Lower lobe of right lung (tissue), 2 donors: ENCODE measurements at places on chromosomes 6 and 20. TPM values are rescaled to one million over a fixed set of nuclear protein-coding genes. Genes with fewer than 3 reads are reported as not detected.

DNA sequence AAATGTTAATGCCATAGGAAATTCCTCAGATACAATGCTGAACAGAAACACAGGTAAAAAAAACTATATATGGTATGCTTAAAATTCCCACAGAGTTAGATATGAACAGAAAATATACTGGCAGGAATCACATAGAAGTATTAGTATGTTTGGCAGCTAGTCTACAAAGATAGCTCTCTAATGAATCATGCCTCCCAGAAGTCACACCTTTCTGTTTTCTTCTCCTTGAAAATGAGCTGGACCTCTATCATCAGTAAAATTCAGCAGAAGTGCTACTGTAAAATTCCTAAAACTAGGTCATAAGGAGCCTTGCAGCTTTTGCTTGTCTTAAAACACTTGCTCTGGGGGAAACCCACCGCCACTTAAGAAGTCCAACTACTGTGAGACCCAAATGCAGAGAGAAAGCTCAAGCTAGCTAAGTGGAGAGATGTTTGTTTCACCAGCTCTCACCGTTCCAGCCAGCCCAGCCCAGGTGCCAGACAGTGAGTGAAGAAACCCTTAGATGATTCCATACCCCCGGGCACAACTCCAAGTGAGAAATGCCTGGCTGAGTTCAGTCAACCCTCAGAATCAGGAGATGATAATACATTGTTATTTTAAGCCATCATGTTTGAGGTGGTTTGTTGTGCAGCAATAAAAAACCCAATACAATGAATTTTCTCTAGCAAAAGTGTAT lies 43.0 kb downstream of the TSPYL4 start:
- H3K4me3 ChIP-seq: no peak overlapping the region
- no peak for DNase-seq
- no peaks in the 10 kb centered on the region for H3K36me3 ChIP-seq
- H3K4me1 ChIP-seq: no peaks in the 10 kb centered on the region
- H3K27ac ChIP-seq: no peak overlapping the region
- no peaks in the 10 kb centered on the region for H3K27me3 ChIP-seq

Gene HEY2
- 2.8 TPM for total RNA-seq

Gene GNL1
- 54.9 TPM for total RNA-seq

- H3K4me1 ChIP-seq: no peaks in the 10 kb centered on the region
- DNase-seq: no peak
- no peaks in the 10 kb centered on the region for H3K27me3 ChIP-seq
- no peak overlapping the region for H3K4me3 ChIP-seq
Measured at GRCh38 chr6:9710574-9710973, 704.3 kb downstream of the TFAP2A start.

DNA sequence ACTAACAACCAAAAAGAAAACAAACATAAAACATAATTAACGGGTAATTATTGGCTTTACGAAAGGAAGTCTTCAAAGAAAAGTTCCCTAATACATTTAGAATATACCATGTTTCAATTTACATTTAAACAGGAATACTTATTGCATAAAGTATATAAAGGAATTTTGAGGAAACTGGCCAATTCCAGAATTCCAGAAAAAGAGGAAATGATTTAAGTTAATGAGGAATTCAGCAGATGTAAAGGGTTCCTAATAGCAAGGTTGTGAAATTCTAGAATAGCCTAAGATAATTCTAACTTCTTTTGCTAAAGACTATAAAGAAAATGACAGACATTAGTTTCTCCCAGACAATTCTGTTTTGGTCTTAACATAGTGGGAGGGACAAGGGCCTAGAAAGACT lies 35.0 kb downstream of the DTNBP1 start:
- peaks cover 25% of the 10 kb centered on the region for H3K4me1 ChIP-seq
- no peaks in the 10 kb centered on the region for H3K27me3 ChIP-seq
- H3K4me3 ChIP-seq: no peak overlapping the region
- DNase-seq: no peak
- H3K36me3 ChIP-seq: peaks cover 8% of the 10 kb centered on the region

GRCh38 chr20:11145616-11146015 lies 471.8 kb upstream of the JAG1 start:
- DNase-seq: no peak

Gene OPRL1
- 2.6 TPM for total RNA-seq

GRCh38 chr20:20340443-20340842 lies 27.5 kb upstream of the INSM1 start:
- no peaks in the 10 kb centered on the region for H3K4me1 ChIP-seq
- H3K4me3 ChIP-seq: no peak overlapping the region
- no peaks in the 10 kb centered on the region for H3K27me3 ChIP-seq

DNA sequence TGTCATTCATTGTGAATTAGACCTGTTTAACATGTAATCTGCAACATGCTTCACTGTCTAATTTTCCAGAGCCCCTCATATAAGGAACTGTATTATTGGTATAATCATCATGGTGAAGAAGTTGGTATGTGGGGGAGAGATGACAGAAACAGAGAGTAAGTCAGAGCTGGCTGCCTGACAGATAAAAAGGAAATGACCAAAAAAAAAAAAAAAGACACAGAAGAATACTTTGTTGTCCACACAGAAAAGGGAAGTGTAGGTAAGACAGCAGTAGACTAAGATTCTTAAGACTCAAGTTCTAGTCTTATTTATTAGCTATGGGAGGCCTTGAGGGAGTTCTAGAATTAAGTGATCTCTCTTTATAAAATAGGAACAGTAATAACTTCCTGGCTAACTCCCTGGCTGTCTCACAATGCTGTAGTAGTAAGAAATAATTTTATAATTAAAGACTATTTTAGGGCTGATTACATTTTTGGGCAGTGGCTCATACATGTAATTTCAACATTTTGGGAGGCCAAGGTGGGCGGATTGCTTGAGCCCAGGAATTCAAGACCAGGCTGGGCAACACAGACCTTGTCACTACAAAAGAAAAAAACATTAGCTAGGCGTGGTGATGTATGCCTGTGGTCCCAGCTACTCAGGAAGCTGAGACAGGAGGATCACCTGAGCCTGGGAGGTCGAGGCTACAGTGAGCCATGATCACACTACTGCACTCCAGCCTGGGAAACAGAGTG lies 102.5 kb downstream of the PRL start:
- no peaks in the 10 kb centered on the region for H3K4me1 ChIP-seq
- H3K27ac ChIP-seq: no peak overlapping the region
- H3K27me3 ChIP-seq: no peaks in the 10 kb centered on the region
- H3K36me3 ChIP-seq: no peaks in the 10 kb centered on the region
- no peak for DNase-seq

DNA sequence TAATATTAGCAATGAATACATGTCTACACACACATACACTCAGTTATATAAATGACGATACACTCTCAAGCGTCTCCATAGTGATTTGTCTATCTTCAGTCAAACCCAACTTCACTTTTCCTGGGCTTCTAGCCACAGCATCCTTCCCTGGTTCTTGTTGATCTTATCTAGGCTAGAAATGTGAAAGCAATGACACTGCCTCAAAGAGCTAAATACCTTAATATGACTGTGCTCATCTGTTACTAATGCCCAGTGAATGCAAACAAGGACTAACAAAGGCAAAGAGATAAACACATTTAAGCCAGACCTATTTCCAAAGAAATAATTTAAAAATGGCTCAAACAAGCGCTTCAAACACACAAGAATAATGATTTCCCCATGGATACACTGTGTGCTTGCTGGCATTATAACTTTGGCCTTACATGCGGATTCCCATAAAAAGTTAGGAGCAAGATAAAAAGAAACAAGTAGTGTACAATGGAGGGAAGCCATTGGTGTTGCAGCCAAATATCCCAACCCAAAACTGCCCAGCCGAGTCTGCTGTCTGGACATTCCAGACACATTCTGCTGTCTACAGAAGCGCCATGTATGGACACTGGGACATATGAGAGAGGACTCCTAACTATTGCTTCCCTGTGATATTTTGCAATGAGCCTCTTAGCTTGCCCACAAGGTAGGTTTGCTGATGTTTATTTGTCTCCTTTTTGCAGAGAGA lies 19.5 kb upstream of the DAAM2 start:
- DNase-seq: no peak
- no peaks in the 10 kb centered on the region for H3K4me1 ChIP-seq
- H3K36me3 ChIP-seq: no peaks in the 10 kb centered on the region
- no peaks in the 10 kb centered on the region for H3K27me3 ChIP-seq
- H3K27ac ChIP-seq: no peak overlapping the region

DNA sequence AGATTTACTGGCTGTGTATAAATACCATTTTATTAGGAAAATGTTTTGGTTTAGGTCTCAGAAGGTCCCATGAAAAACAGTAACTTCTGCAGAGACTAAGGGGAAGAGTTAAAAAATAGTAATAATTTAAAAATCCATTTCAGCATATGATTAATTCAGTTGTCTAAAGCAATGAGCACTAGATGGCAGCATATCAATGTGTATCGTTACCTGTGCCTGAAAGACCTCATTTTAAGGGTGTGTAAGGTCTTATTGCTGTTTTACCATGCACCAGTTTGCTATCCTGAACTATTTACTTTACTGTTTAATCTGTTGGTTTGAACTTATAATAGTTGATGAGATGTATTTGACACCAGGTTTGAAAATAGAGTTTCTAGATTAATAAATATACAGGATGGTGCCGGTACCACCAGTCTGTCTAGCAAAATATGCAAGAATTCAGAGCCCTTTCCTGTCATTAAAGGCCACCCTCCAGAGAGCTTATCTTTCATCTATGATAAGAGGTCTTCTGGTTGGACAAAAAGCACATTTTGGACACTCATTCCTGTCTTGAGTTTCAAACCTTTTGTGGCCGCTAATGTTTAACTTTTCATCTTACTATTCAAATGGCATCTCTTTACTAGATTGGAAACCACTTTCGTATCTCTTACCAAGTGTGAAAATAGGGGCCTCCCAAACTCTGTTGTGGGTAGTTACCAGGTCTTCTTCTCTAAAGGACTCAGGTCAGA lies 8.9 kb upstream of the AHI1 start:
- H3K4me3 ChIP-seq: no peak overlapping the region
- no peak for DNase-seq
- H3K27me3 ChIP-seq: no peaks in the 10 kb centered on the region
- no peaks in the 10 kb centered on the region for H3K4me1 ChIP-seq

DNA sequence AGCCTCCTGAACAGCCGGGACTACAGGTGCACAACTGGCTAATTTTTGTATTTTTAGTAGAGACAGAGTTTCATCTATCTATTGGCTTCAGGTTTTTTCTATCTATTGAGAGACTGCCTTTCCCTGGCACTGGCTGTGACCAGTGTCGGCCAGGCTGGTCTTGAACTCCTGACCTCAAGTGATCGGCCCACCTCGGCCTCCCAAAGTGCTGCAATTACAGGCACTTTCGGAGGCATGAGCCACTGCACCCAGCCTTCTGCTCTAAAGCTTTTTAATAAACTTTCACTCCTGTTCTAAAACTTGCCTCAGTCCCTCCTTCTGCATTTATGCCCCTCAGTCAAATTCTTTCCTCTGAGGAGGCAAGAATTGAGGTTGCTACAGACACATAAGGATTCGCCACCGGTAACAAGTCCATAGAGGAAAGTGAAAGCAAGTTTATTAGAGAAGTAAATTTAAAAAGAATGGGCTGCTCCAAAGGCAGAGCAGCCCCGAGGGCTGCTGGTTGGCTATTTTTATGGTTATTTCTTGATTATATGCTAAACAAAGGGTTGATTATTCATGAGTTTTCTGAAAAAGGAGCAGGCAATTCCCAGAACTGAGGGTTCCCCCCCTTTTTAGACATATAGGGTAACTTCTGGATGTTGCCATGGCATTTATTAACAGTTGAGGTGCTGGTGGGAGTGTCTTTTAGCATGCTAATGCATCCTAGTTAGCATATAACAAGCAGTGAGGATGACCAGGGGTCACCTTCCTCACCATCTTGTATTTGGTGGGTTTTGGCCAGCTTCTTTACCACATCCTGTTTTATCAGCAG lies 44.8 kb upstream of the RNGTT start:
- H3K4me1 ChIP-seq: peaks cover 15% of the 10 kb centered on the region
- DNase-seq: no peak
- H3K4me3 ChIP-seq: peak overlapping the region; percentile 38
- no peaks in the 10 kb centered on the region for H3K27me3 ChIP-seq

Gene AGER
- 882 TPM for total RNA-seq

Gene ERMARD
- total RNA-seq: 25.4 TPM

Gene FRMD1
- not detected for total RNA-seq

GRCh38 chr6:138430361-138431145 lies 26.5 kb downstream of the HEBP2 start:
- H3K4me1 ChIP-seq: peaks cover 27% of the 10 kb centered on the region
- no peak for DNase-seq
- peaks cover 37% of the 10 kb centered on the region for H3K36me3 ChIP-seq
- no peak overlapping the region for H3K4me3 ChIP-seq
- no peak overlapping the region for H3K27ac ChIP-seq
- no peaks in the 10 kb centered on the region for H3K27me3 ChIP-seq

Gene SNAI1
- 1.9 TPM for total RNA-seq

DNA sequence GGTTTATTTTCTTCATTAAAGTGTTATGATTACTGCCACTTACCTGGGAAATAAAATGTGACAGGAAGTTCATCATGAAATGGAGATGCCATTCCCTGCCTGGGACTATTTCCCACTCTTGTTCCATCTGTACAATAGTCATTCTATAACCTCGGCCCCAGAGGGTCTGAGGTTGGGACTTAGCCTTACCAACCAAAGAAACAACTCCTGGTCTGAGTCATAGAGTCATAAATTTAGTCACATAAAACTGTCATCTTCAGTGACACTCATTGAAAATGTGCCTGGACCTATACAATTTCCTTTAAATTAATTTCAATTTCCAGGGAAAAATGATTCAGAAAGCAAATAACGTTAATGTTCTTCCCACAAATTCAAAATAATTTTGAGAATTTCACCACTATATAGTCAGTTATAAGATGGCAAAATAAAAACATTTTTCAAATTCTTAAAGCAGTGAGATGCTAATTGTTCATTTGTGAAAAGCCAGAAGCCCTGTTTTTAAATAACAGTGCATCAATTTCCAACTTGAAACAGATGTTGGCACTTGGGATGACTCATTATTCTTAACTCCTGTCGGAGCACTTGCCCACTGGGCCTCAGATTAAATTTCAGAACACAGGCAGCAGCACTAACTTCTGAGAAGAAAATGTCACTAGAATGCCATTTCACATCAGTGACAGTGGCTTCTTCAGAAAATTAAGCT lies 201.2 kb upstream of the SMLR1 start:
- no peaks in the 10 kb centered on the region for H3K27me3 ChIP-seq
- no peaks in the 10 kb centered on the region for H3K36me3 ChIP-seq
- DNase-seq: no peak
- no peak overlapping the region for H3K27ac ChIP-seq

Gene JAG1
- total RNA-seq: 60.1 TPM
